ENCODE measurements at places on chromosomes 1 and 21.

- DNase-seq = no peak
These were observed 44.5 kb downstream of the MORN1 start for GRCh38 chr1:2346691-2347408.

DNA sequence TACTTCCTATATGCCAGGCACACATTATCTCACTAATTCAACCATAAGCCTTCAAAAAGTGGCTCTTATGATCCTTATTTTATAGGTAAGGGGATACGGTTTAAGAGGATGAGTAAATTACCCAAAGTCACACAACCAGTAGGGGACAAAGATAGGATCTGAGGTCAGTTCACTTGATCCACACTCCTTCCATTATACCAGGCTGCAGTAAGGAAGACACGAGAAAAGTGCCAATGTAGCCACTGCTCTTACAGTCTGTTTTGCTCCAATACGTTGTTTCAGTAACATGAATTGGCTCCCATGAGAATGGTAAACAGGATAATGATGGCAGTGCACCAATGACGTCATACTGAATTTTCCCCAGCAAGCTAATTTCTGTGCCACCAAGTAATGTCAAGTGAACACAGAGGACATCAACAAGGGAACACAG, 15.4 kb upstream of the GUCA2A start:
- no peak for DNase-seq

DNA sequence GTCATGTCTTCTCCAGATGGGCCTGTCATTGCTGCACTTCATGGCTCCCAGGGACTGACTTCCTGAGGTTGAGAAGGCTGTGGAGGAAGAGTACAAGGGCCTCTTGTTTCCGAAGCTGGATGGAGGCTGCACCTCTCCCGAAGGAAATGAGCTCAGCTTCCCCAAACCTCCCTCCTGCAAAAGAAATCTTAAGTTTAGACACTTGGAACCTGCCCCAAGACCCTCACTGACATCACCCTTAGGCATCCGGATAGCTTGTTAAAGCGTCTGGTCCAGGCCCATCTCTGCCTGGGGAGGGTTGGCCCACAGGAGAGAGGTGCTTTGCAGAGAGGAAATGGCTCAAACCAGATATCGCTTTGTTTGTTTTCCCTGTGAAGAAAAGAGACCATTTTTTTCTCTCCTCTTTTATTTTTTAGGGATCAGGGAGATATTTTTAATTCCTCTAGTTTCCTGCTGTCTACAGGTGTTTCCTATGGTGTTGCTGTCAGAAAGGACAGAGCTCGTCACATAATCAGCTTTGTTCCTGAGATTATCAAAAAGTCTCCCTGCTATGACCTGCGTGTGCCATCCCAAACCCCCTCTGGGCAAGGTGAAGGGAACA, 25.0 kb downstream of the RCSD1 start:
- no peak for DNase-seq

DNA sequence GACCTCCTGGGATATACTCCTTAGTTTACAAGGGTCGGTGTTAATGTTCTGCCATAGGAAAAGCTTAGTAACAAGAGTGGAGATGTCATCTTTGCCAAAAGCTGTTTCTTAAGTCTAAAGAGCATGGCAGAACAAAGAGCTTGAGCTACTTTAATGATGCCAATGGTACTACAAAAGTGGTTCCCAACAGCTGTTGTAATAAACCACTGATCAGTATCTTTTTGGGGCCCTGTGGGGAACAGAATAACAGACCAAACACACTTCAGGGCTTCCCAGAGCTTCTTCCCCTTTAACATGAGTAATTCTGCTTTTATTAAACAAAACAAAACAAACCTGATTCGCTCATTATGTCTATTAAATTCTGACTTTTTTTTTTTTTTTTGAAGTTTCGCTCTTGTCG, 116.3 kb downstream of the NCAM2 start:
- no peak for DNase-seq

DNA sequence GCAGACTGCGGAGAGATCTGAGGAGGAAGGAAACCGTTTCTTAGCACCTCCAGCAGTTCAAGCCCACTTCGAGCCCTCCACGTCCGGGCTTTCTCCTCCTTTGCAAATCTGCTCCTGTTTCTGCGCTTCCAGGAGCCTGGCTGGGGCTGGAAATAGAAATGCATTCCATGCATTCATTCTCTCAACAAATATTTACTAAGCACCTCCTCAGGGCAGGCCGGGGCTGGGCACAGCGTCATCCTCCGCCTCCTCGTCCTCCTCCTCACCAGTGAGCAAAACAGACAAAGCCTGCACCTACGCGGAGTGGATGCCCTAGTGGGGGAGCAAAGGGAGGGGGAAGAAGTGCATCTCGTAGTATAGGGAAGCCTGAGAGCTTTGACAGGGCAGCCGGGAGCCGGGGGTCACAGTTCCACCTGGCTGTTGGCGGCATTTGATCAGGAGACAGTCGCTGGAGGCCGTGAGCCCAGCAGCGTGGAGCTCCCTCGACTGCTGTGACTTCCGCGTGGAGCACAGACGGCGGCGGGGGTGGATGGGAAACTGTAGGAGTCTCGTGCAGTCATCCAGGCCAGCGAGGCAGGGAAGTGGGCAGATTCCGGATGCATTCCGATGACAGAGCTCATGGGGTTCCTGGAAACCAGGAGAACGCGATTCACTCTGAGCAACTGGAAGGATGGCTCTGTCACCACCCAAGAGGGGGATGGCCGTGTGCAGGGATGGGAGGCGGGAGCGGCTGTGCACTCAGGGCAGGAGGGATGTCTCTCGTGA, 93.5 kb downstream of the SIK1 start:
- peak; percentile 97 for DNase-seq

DNA sequence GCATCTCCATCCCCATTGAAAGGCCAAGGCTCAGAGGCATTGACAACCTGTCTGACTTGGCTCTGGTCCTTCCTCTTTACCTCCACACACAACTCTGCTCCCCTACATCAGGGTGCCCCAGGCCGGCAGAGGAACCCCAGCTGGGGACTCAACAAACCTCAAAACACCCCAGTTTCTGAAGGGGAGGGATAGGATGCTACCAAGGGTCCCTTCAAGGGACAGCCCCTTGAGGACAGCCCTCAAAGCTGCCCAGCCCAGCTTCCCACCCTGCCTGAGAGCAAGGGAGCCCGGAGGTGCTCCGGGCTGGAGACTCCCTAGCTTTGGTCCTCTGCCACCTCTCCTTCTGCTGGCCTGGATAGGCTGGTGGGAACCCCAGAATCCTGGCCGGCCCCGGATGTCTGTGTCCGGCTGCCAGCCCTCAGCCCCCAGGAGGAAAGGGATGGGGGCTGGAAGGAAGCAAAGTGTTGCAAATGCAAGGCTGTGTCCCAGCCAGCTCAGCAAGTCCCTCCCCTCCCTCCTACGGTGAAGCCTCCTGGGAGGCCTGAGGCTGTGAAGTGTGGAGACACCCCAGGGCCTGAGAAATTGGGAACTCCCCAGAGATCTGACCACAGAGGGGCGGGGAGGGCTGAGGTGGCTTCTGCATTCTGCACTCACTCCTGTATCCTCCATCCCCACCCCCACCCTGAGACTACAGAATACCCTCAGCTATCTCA, 1.1 kb upstream of the MARCKSL1 start:
- peak; percentile 71 for DNase-seq

- DNase-seq = peak; percentile 29
These were observed 30.4 kb upstream of the LBR start for GRCh38 chr1:225458222-225458631.

GRCh38 chr1:36433102-36433501, 17.1 kb downstream of the OSCP1 start:
- DNase-seq = no peak
